Effector CD4-positive, alpha-beta T cell (primary cell): ENCODE measurements at places on chromosomes 4 and X.
A peak's percentile ranks its signal among the peaks of the same experiment; 100 is the strongest.

DNA sequence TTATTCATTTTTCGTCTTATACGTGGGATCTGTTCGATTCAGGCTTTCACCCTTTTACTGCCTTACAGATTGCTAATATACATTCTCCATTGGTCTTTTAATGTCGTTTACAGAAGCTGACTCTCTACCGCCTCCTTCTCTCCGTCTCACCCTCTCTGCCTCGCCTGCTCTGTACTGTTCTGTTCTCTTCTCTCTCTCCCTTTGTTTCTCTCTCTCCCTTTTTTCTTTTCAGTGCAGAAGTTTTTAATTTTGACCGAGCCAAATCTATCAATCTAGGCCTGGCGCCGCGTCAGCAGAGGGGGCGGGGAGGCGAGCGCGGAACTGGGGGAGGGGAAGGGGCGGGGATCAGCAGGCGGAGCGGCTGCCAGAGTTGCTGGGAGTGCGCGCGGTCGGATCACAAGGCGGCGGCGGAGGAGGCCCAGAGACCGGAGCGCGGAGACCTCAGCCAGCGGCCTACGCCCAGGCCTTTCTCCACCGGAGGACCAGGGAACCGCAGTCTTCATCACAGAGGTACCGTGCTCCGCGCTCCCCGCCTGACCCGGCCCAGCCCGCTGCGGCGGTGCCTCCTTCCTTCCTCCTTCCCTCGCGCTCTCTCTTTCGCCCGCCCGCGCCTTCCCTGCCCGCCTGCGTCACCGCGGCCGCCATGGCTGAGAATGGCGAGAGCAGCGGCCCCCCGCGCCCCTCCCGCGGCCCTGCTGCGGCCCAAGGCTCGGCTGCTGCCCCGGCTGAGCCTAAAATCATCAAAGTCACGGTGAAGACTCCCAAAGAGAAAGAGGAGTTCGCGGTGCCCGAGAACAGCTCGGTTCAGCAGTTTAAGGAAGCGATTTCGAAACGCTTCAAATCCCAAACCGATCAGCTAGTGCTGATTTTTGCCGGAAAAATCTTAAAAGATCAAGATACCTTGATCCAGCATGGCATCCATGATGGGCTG lies at the start of gene UBQLN2:
UBQLN2 (plus strand) TSS at position 397 of the 931 bp plus-strand sequence; CDS start at position 644, 247 bp downstream.
- peak; percentile 67 for DNase-seq

DNA sequence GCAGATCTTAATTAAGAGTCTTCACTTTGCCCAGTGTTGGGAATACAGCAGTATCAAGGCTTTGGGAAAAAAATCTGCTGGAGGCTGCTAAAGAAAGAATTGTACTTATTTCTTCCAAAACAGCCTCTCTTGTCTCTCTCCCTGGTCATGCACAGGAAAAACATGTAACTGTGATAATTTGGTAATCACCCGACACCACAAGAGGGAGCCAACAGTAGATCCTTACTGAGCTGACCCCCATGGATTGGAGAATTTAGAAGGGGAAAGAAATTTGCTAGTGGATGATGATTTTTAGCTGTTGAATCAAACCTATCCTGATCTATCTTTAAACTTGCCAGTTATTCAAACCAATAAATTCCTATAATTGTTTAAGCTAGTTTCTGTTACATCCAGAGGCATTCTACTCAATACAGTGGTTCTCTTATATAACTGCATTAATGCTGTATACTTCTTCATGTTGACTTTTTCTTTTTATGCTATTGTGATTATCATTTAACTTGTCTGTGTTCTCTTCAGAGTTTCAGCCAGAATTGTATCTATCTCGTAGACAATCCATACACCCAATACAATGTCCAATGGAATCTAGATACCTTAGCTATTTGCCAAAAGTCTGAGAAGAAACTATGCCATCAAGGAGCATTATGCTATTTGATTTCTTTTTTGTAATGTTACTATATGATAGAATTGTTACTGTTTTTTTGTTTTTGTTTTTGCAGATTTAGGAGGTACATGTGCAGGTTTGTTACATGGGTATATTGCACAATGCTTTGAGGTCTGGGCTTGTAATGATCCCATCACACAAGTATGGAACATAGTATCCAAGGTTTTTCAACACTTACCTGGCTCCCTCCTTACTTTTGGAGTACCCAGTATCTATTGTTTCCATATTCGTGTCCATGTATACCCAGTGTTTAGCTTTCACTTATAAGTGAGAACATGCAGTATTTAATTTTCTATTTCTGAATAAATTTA lies 31.3 kb upstream of the ARHGEF38 start:
- DNase-seq: no peak

- no peak for DNase-seq
These were observed 239.0 kb upstream of the MAB21L2 start for GRCh38 chr4:150342945-150343344.

- DNase-seq: no peak
These were observed 118.4 kb upstream of the LNX1 start for GRCh38 chr4:53709693-53710092.

GRCh38 chrX:16213961-16214360 lies 46.7 kb downstream of the MAGEB17 start:
- no peak for DNase-seq
